Fibroblast of the aortic adventitia (primary cell): ENCODE measurements at places on chromosomes 4 and X.

- no peak for DNase-seq
These were observed 1062.4 kb upstream of the DIAPH2 start for GRCh38 chrX:95622200-95622599.

DNA sequence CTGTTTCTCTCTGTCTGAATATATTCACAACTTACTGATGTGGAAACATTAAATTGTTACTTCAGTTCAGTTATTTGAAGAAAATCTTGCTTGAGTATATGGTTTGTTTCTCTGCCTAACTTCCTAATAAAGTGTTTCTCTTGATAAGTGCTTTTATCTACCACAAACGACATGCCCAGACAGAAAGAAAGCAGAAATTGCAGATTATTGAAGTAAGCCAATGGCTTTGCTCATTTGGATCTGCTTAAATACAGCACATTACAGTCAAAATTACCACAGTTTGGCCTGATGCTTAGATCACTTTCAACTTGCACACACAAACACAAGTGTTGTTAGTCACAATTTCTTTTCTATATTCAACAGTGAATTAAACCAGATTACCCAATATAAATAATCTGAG, 68.0 kb downstream of the ATOH1 start:
- no peak for DNase-seq

GRCh38 chr4:76799140-76799539, 98.8 kb downstream of the SOWAHB start:
- DNase-seq = no peak

- no peak for DNase-seq
These were observed 31.6 kb downstream of the CD40LG start for GRCh38 chrX:136679531-136679930.

DNA sequence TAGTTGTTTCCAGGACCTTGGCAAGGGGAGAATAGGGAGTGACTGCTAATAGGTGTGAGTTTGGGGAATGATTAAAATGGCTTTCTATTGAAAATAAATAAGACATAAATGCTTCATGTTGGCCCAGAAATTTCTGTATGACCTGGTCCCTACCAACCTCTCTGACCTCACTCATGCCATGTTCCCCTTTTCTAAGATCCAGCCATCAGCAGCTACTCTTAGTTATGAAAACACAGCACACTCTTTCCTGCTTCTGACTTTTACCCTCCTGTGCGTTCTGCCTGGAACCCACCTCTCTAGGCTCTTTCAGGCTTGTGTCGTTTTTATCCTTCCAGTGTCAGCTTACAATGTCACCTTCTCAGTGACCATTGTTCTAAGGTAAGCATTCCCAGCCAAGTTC, 14.8 kb upstream of the CXCL5 start:
- no peak for DNase-seq

DNA sequence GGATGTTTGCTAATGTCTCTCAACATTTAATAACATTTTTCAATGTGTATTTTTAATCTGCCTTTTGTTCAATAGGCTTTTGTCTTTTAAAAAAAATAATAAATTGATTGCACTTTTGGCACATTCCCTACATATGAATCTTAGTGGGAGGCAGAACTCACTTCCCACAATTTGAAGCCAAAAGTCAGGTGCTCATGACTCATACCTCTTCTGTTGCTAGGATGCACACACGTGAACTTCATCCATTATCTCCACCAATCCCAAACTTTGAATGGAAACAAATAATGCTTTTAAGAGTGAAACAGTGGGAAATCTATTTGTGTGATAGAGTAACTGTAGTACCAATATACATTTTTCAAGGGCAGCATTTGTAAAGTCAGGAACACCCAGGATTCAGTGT, 260.5 kb downstream of the IQCM start:
- DNase-seq = no peak

- peak; percentile 45 for DNase-seq
These were observed 113.3 kb downstream of the ELOVL6 start for GRCh38 chr4:110085131-110085530.

DNA sequence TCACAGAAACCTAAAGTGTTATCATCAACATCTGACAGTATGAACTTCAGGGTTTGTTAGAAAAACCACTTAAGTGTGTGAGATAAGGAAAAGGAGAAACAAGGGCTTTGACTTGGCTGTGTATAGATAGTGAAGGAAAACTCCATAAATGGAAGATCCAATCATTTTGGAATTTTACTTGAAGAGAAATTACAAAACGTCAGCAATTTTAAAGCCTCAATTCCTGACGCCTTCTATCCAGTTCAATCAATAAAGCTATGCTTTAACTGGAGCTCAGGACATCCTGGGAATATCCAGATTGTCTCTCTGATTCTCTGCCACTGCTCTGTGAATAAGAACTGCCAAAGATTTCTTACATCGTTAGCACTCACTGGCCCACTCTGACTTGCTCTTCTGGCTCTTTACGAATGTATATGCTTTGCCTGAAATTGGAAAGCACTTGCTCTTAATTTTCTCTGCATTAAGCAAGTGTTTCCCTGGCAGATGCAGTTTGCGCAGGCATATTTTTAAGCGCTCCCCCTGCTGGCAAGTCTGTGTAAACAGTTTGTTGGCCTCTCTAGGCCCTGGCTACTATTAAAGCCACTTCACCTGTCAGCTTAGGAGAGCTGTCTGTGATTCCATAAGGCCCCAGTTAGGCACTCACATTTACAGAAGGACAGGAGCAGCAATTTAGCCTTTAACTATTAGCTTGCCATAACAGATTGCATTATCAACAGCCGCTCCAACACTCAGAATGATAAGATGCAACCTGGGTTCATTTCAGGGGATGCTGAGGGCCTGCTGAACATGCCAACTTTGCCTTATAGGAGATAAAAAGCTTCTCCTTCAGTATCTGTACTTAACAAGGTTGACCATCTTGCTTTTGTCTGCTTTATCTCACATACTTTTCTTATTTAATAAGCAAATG, 251.4 kb upstream of the DDX53 start:
- DNase-seq = peak; percentile 65

- no peak for DNase-seq
These were observed 66.8 kb downstream of the GAB1 start for GRCh38 chr4:143403553-143403820.

- DNase-seq = no peak
These were observed 29.8 kb downstream of the SAGE1 start for GRCh38 chrX:135923353-135923752.

- DNase-seq = no peak
These were observed 9.5 kb downstream of the WDR44 start for GRCh38 chrX:118355225-118355920.

GRCh38 chrX:43317378-43317777, 338.7 kb upstream of the MAOA start:
- no peak for DNase-seq

DNA sequence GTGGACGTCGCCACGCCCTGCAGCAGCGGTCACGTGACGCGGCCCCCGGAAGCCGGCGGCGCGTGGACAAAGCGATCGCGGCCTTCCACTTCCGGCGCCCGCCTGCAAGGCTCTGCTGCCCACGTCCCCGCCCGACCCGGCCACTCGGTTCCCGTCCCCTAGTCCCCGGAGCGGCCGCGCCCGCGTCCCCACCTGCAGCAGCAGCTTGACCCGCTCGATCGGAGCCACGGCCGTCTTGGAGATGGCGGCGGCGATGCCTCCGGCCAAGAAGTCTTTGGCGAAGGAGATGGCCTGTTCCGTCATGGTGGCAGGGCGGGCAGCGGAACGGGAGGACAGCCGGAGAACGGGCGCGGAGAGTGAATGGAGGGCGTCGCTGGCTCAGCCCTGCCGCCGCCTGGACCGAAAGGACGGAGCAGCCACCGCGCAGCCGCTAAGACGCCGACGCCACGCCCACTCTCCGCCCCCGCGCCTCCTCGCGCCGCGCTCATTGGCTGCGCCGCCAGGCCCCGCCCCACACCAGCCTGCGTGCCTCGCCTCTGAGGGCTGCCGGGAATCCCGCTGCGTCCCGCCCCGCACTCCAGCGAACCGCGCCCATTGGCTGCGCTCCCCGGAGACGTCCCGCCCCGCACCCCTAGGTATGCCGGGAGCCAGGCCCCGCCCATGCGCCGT, at the start of gene SLC25A6:
Gene SLC25A6 (minus strand): TSS at position 407 of the 669 bp plus-strand sequence. CDS start 104 bp downstream, at position 303.
- peak; percentile 95 for DNase-seq

- DNase-seq = no peak
These were observed 388.0 kb downstream of the CCSER1 start for GRCh38 chr4:90515191-90515590.

GRCh38 chr4:77788990-77789389, 30.2 kb downstream of the CNOT6L start:
- no peak for DNase-seq

DNA sequence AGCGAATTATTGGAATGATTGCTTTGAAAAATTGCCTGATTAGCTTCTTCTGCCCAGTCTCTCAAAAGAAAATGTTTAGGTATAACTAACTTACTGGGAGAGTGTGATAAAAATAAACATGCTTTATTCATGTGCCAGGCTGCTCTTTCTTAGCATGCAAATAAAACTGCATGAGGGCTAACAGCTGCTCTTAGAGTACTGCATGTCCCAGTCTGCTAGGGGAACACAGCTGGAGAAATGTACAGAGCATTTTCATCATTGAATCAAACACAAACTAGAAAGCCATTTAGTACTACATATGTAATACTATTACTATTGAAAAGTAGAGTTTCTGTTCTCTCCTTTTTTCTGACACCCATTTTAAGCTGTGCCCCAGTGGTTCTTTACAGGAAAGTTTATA, 726.0 kb downstream of the GRID2 start:
- no peak for DNase-seq

- DNase-seq = no peak
These were observed 253.2 kb upstream of the CENPE start for GRCh38 chr4:103451341-103451740.

- DNase-seq = no peak
These were observed 1.2 kb downstream of the GEMIN8 start for GRCh38 chrX:14028473-14028872.

GRCh38 chr4:47525154-47525819, 40.2 kb downstream of the ATP10D start:
- DNase-seq = peak; percentile 97

DNA sequence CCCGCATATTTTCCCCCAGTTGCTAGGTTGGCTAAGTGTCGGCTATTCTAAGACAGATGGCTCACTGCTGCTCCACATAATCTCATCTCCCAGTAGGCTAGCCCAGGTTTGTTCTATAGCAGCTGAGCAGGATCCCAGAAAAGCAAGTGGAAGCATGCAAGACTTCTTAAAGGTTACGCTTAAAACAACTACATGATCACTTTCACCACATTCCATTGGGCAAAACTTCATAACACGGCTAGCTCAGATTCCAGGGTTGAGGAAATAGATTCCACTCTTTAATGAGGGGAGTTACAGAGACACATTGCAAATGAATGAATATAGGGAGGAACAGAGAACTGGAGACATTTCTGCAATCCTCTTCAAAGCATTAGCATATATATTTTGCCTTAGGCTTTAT, 12.9 kb upstream of the RAB33B start:
- no peak for DNase-seq
